Naive thymus-derived CD8-positive, alpha-beta T cell (primary cell): ENCODE measurements at places on chromosomes 6 and 20. TPM values are rescaled to one million over a fixed set of nuclear protein-coding genes. Genes with fewer than 3 reads are reported as not detected.

Gene SOBP
- 0.82 TPM for total RNA-seq

Gene LY6G6D
- total RNA-seq, result not detected

Gene XKR7
- not detected for total RNA-seq

Gene MAS1
- not detected for total RNA-seq

Gene EYS
- not detected for total RNA-seq

Gene ZNF76
- 96.8 TPM for total RNA-seq

Gene RIPPLY2
- total RNA-seq, result not detected
